Suppressor macrophage treated with lipopolysaccharide for 4 hours (primary cell): ENCODE measurements at places on chromosomes 1 and 21.

- peak; percentile 36 for DNase-seq
These were observed 4.5 kb downstream of the TXNIP start for GRCh38 chr1:145991735-145992412.

DNA sequence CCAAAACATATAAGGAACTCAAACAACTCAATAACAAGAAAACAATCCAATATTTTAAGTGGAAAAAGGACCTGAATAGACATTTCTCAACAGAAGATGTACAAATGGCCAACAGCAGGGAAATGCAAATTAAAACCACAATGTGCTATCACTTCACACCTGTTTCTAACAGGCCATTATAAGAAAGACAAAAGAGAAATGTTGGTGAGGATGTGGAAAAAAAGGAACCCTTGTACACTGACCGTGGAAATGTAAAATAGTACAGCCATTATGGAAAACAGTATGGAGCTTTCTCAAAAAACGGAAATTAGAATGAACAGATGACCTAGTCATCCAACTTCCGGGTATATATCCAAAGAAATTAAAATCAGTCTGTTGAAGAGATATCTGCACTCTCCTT lies 37.8 kb upstream of the CD2 start:
- no peak for DNase-seq

DNA sequence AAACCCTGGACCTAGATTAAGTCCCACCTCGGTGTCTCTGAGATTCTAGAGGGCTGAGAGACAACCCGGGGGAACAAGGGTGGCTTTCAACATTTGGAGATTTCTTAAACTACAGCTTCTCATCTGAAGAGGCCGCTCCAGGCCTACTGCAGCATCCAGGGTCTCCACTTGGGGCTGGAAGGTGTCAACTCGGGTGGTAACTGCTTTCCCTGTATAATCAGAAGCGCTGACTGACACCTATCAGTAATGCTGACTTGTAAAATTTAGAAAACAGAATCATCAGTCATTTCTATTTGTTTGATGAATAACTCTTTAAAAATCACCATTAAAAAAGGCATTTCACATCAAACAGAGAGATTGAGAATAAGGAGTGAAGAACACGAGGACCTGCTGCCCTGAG lies 226.0 kb downstream of the PBX1 start:
- no peak for DNase-seq

DNA sequence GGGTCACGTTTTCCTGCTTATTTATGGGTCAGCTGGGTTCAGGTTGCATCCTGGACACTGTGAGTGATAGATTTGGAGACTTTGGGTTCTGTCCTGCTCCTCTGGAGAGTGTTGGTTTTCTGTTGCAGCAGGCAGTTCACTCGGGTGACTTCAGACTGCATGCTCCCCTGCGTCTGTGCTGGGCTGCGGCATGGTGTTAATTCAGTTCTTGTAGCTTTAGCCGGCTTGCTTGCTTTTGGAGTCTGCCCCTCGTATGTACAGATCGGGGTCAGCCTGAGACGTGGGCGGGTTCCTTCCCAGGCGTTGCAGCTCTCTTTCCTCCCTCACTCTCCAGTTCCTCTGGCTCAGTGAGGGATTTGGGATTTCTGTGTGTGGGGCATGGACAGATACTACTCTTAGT lies 38.0 kb downstream of the PCNT start:
- no peak for DNase-seq

- no peak for DNase-seq
These were observed 12.0 kb upstream of the KLHL20 start for GRCh38 chr1:173702736-173703135.

- peak; percentile 83 for DNase-seq
These were observed 13.5 kb downstream of the TRAF3IP3 start for GRCh38 chr1:209769171-209769904.

- peak; percentile 49 for DNase-seq
These were observed 43.0 kb upstream of the PSEN2 start for GRCh38 chr1:226827458-226827857.

- no peak for DNase-seq
These were observed 135.2 kb upstream of the COL11A1 start for GRCh38 chr1:103243481-103243880.

GRCh38 chr1:153631047-153632022 lies 2.5 kb upstream of the CHTOP start:
- no peak for DNase-seq

DNA sequence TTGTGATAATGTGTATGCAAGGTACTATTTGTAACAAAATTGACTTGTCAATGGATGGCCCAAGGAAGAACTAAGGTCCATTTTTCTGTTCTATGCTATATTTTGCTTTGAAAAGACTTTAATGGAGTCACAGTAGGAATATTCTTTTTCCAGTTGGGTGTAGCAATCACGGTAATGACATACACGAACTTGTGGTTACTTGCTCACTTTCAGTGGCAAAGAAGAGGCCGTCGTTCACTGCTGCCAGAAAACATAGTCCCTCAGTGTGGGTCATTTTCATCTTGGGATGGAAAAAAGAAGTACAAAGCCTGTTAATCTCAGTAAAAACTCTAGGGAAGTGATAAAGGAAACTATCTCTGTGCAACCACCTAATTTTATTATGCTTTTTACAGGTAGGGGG lies 47.8 kb upstream of the LAMC2 start:
- DNase-seq = no peak

GRCh38 chr21:42107177-42107880 lies 36.2 kb downstream of the UMODL1 start:
- no peak for DNase-seq

- no peak for DNase-seq
These were observed 54.1 kb upstream of the ATP1A1 start for GRCh38 chr1:116318897-116319296.

DNA sequence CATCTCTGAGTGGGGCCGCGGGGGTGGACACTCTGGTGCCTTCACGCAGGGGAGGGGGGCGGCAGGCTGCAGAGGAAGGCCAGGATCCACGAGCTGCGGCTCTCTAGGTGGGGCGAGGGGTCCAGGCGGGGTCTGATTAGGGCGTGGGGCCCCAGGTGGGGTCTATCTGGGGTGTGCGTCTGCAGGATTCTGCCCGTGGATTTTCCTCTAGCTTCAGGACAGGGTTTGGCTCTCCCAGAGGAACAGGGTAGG lies 6.3 kb downstream of the JMJD4 start:
- DNase-seq = no peak

DNA sequence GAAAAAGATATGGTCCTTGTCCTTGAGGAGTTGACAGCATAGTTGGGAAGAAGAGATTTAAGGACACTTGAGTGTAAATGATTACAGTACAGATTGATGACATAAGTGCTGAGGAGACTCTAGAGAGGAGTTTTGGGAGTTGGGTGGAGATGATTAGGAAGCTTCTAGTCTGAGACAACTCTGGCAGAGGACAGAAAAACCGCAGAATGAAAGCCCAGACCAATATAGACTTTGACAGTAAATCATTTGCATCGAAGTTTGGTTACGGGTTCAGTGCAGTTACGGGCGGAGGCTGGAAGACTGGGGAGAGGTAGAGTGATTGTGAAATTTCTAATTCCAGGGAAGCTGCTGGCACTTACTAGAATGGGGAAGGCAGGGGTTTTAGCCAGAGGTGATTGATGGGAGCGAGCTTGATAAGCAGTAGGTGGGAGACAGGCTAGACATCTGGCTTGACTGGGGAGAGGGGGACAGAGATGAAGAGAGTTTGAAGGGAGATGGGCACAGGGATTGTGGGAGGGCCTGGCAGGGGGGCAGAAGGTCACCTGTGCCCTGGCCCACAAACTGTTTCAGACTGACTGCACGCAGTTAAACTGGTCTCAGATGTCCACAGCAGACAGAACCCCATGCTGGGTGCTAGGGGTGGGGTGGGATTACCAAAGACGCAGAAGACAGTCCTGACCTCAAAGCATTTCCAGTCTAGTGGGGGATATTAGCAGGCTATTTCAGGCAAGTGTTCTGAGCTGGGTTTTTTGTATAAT lies 20.1 kb downstream of the SH2D2A start:
- DNase-seq = no peak

GRCh38 chr1:226429858-226430715 lies 22.2 kb upstream of the PARP1 start:
- DNase-seq = no peak

- no peak for DNase-seq
These were observed 1.8 kb downstream of the IFNAR2 start for GRCh38 chr21:33231526-33231925.

DNA sequence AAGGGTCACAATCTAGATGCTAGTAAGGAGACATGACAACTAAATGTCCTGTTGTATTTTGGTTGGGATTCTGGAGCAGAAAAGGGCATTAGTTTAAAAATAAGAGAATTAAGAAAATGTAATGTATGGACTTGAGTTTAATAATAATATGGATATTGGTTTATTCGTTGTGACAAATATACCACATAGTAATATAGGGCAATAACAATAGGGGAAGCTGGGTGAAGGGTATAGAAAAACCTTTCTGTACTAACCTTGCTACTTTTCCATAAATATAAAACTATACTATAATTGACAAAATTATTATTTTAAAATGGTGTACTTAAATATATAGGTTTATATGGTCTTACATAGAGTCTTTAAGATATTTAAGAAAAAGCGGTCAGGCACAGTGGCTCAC lies 558.9 kb downstream of the PTPRC start:
- DNase-seq = no peak

DNA sequence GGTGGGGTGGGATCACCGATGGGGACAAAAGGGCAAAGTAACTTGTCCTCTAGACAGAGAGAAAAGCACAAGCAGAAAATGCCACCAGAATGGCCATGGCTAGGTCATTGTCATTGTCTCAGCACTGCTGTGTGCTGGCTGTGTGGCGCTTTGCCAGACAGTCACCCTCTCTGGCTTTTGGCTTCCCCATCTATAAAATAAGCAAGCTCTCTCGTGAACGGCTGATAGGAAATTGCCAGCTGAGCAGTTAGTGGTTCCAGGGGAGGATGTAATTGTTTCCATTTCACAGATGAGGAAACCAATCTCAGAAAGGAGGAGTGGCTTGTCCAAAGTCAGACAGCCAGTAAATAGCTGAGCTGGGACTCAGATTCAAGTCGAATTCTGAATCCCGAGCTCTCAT lies 32.5 kb downstream of the PADI2 start:
- peak; percentile 41 for DNase-seq

DNA sequence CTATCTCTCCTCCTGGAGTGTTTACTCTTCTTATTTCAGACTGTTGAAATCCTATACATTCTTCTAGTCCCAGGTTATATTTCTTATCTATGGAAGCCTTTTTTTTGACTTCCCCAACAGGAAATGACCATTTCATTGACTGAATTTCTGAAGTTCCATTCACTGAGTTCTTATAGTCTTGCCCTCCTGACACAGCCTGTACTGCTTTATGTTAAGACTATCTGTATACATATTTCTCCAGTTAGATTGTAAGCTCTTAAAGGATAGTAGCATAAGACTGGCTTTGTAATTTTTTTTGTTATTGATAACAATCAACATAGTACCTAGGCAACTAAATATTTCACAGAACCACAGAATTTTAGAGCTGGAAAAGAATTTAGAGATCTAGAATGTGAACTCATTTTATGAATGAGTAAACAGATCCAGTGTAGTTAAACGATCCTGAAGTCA lies 14.9 kb upstream of the MACF1 start:
- DNase-seq = no peak

DNA sequence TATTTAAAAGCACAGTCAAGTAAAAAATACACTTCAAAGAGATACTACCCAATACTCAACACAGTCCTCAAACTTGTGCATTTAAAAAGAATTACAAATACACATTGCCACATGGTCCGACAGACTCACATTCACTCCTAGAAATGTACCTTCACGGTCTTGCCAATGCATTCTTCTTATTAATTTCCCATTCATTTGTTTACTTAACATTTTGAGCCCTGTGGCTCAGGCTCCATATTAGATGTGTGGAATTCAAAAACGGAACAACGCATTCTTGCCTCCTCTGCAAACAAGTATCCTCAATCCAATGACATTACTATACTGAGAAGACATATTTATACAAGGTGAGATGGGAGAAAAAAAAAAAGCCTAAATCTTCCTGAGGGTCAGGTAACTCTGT lies 2.5 kb upstream of the DUSP23 start:
- DNase-seq = no peak

DNA sequence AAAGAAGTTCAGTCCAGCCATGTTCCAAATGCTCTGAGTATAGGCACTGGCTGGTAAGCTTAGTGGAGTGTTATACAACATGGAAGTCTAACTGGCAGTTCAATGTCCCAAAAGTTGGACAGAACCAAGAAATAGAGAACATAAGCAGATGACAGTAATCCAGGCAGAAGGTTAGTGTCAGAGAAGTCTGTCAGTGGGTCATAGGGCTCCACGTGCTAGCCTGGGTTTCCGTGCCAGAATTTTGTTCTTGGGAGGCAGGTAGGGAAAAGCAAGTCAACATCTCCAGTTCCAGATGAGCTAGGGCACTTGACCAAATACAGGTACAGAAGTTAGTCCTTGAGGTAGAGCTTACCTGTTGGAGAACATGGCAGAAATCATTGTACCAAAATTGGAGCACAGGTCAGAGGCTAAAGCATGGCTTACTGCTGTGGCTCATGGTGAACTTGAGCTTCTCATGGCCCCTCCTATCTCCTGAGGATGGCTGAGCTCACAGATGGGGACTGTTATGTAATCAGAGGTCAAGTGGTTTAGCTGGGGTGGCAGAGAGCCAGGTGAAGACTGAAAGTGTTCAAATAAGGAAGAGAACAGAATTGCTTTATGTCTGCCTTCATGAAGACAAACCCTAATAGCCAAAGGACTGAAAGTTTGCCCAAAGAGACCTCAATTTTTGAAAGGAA lies 170.8 kb downstream of the NFIA start:
- DNase-seq = peak; percentile 47

DNA sequence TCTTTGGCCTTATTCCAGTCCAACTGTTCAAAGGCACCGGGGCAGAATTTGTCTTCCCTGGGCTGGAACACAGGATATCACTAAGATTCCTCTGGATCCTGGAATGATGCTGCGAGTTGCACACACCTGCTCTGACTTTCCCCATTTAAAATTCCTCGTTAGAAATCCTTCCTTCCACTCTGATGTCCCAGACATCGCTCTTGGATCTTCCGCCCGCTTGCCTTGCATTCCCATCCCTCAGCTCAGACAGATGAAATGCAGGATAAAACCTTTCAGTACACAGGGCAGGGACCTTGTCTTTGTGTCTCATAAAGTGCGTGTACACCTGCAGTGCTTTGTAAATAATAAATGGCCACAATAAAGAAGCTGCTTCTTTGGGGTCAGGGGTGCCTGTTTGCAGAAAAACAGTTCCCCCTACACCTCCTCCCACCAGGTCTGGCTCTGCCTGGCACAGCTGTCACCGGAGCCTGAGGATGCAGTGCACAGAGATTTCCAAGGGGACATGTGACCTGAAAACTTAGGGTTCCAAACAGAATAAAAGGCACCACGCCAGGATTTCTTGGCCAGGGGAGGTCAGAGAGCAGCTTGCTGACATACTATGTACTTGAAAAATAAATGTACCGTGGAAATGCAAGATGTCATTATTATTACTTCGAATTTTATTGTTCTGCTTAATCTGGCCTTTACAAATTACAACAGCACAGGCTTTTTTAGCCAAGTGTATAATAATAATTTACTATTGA lies 62.9 kb upstream of the SYT6 start:
- DNase-seq = no peak

GRCh38 chr1:230132758-230133157 lies 65.7 kb downstream of the GALNT2 start:
- no peak for DNase-seq

GRCh38 chr1:155977690-155978324 lies 540 bp downstream of the ARHGEF2 start:
- peak; percentile 88 for DNase-seq
